ENCODE measurements at places on chromosomes 1 and 21. TPM values are rescaled to one million over a fixed set of nuclear protein-coding genes. Genes with fewer than 3 reads are reported as not detected.

The IVL gene
- not detected for total RNA-seq

The SLAMF1 gene
- not detected for total RNA-seq

The PDZK1IP1 gene
- not detected for total RNA-seq

The MCOLN3 gene
- total RNA-seq, result 1.1 TPM

The OR2L5 gene
- total RNA-seq, result 0.89 TPM

The SPATC1L gene
- 9.9 TPM for total RNA-seq

The TRMT13 gene
- 29.3 TPM for total RNA-seq

The NHLH1 gene
- 1.9 TPM for total RNA-seq

GRCh38 chr1:228345201-228345930, 61.3 kb downstream of the TRIM11 start:
- DNase-seq, result no peak

DNA sequence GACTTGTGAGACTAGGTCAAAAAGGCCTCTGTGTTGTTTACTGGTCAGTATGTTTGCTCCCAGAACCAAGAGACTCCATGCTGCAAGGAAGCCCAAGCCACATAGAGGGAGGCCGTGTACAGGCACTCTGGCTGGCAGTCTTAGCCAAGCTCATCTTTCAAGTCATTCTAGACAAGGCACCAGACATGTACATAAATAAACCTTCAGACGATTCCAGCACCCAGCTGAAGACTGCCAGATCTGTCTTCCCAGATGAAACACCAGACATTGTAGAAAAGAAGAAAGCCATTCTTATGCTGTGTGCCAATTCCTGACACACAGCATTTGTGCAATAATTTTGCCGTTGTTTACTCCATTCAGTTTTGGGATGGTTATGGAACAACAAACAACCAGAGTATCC, 595.5 kb downstream of the KIF26B start:
- peak; percentile 52 for DNase-seq

GRCh38 chr1:20194757-20195461, 8.6 kb upstream of the PLA2G2C start:
- no peak for DNase-seq

GRCh38 chr1:225427235-225428067, at the start of gene LBR:
Gene LBR, minus strand, starts transcription at chr1:225428038. Its CDS starts 3,963 bp downstream, at chr1:225424075.
- no peak for DNase-seq

DNA sequence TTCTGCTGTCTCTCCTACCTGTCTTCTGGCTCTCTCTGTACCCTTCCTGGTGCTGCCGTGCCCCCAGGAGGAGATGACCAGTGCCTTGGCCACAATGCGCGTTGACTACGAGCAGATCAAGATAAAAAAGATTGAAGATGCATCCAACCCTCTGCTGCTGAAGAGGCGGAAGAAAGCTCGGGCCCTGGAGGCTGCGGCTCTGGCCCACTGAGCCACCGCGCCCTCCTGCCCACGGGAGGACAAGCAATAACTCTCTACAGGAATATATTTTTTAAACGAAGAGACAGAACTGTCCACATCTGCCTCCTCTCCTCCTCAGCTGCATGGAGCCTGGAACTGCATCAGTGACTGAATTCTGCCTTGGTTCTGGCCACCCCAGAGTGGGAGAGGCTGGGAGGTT, 38.1 kb upstream of the IL19 start:
- no peak for DNase-seq

GRCh38 chr1:22044690-22045420, 7.7 kb upstream of the CDC42 start:
- DNase-seq, result no peak

DNA sequence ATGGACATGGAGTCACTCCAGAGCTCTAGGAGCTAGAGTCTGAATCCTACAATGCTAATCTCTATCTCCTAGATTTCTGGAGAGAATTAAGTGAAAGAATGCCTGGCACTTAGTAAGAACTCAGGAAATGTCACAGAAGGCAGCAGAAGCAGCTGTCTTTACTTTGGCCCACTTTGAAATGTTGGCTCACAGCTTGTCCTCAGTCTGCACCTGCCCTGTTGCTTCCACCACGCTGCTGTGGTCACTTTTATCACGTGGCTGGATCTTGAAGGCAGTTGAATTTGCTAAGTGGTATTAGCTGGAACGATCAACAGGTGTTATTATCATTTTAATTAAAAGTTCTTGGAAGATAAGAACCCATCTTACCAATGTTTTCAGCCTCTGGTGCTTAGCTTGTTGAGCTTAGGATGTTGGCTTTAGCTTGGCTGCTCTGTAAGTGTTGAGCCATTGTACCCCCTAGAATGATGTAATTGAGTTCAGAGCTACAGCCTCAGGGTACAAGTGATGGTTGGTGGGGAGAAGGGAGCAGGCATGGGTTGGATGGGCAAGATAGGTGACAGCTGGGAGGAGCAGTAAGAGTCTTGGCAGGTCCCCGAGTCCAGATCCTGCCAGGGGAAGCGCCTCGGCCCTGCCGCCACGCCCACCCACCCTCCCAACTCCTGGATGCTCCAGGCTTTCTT, 41.9 kb upstream of the EPS8L3 start:
- DNase-seq, result no peak

- no peak for DNase-seq
Measured at GRCh38 chr1:191240925-191241324, 763.3 kb upstream of the BRINP3 start.

DNA sequence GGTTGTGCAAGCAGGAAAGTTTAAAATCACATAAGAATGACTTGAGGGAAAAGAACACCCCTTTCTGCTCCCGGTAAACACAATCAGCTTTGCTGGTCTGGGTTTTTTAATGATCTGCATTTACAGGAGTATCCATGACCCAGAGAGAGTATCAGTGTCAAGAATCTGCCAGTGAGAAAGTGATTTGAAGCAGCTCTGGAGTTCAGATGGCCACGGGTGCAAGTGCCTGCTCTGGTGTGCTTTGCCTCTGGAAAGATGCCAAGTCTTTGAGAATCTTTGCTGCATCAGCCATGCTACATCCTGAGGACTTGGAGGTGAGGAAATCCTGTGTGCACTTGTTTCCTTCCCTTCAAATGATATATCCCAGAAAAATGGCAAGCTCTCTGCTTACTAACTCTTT, 18.6 kb upstream of the MYSM1 start:
- no peak for DNase-seq

DNA sequence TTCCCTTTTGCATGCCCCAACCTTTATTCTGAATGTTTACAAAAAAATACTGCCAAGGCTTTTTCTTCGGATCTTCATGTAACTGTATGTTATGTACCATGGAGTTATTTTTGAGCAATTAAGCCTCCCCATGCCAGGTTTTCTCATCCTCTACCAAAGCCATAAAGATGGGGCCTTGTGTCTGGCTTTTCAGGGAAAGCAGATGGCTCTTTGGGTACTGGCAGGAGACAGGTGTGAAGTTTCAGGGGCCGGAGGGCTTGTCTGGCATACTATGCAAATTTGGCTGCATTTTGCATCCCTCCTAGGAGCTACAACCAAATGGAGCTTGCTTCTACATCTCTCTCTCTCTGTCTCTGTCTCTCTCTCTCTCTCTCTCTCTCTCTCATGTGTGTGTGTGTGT, 28.1 kb upstream of the PLXNA2 start:
- DNase-seq, result peak; percentile 94

DNA sequence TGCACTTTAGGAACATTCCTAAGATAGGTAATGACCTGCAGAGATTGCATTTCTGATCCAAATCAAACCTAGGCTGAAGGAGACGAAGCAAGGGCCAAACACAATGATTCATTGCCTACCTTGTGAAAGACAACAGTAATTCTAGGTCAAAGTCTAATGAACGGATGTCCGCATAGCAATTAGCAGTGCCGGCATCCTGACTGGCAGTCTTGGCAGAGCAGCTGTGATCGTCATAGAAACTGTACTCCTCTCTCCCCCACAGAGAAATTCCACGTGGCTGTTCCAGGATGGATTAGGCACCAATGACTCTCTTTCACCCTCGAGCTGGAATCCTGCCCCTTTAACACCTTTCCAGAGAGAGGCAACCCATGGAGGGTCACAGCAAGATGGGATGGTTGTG, 28.9 kb upstream of the VAV3 start:
- DNase-seq, result no peak

DNA sequence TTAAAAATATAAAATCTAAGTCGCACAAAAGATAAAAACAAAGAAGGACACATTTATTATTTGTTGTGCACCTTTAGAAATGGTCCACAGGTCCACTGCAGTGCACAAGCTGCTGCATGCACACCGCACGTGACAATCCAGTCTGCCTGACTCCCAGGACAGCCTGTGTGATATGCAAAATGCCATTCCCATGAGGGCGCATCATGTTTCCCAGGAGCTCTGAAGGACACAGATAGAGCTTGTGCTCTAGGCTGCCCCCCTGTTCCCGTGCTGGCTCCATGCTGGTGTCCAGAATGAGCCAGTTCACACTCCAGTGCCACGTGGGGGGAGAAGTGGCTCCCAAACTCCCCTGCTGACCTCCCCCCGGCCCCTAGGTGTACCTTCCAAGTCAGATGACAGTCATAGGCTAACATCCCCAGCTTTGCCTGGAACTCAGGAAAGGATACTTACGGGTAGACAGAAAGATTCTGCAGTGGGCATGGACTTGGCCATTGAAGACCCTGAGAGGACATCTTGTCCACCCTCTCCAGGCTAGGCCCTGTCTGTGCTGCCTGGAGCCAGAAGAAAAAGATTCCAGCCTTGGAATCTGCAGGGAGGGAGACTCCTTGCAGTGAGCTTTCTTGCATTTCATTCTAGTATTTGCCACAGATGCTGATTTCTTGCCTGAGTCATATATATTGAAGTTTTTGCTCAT, 26.3 kb downstream of the RAB7B start:
- DNase-seq, result no peak

DNA sequence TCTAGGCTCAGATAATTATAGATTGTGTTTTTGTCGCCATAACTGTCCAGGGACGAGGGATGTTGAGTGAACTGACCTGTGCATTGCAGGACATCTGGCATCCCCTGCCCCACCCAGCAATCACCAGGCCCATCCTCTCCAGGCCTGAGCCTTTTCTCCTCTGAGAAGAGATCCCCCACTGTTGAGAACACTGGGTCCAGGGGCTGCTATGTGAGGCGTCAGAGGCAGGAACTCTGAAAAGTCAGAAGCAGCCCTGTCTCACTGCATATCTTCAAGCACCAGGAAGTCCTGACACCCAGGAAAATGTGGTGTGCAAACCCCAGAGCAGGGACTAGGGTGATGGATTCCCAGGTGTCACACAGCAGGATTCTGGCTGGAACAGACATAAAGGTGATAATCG, 17.1 kb upstream of the ACBD3 start:
- no peak for DNase-seq

- no peak for DNase-seq
Measured at GRCh38 chr1:196121181-196121580, 487.1 kb downstream of the KCNT2 start.

GRCh38 chr1:101130673-101131072, 105.1 kb upstream of the DPH5 start:
- DNase-seq, result no peak
